ENCODE measurements at places on chromosomes 5 and 9.

- peak; percentile 29 for DNase-seq
Measured at GRCh38 chr9:120742951-120743416, 28.7 kb upstream of the MEGF9 start.

DNA sequence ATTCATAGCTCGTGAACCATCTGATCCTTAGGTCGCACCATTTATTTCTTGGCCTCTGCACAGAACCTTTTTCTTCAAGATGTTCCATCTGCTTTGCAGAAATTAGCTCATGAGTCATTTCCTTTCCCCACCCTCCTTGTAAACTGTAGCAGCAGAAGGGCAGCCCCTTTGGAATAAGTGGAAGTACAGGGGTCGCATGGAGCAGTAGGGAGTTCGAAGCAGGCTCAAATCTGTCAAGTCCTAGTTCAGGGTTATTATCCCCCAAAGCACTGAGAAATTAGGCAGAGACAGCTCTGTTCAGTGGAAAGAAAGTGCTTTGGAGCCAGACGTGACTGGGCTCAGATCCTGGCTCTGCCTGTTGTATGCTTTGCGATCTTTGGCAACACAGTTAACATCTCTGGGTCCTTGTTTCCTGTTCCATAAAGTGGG, 84.2 kb downstream of the SGCD start:
- DNase-seq = no peak

- DNase-seq = no peak
Measured at GRCh38 chr5:2758632-2759031, 7.2 kb upstream of the IRX2 start.

- no peak for DNase-seq
Measured at GRCh38 chr5:133995341-133995740, 9.4 kb downstream of the VDAC1 start.

GRCh38 chr5:102902647-102903046, 147.5 kb downstream of the PAM start:
- DNase-seq = no peak

DNA sequence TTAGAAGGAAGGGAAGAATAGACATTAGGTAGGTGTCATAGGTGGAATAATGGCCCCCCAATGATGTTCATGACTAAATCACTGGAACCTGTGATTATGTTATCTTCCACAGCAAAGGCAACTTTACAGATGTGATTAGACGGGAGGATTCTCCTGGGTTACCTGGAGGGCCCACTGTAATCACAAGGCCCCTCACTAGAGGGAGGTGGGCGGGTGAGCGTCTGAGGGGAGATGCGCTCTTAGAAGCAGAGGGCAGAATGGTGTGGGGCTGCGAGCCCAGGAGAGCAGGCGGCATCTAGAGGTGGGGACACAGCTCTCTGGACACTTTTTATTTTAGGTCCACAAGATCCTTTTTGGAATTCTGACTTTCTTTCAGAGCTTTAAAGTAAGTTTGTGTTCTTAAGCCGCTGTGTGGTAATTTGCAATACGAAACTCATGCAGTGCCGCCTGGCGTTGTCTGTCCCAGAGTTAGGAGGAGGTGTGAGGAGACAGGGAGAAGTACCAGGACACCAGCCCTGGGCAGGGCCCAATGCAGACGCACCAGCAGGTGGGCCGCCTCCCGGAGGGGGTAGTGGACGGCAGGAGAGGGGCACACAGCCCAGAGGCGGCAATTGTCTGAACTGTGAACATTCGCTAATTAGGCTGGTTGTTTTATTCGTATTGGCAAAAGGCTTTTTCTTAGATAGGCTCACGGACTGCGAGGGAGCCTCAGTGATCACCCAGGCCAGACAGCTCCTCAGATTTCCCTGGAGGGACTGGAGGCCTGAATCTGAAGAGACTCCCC, 51.1 kb upstream of the FANCC start:
- DNase-seq = no peak

DNA sequence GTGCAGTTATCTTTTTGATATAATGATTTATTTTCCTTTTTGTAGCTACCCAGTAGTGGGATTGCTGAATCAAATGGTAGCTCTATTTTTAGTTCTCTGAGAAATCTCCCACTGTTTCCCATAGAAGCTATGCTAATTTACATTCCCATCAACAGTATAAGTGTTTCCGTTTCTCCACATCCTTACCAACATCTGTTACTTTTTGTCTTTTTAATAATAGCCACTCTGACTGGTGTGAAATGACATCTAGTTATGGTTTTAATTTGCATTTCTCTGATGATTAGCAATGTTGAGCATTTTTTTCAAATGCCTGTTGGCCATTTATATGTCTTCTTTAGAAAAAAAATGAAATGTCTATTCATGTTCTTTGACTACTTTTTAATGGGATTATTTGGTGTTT, 94.7 kb downstream of the SERINC5 start:
- DNase-seq = no peak

DNA sequence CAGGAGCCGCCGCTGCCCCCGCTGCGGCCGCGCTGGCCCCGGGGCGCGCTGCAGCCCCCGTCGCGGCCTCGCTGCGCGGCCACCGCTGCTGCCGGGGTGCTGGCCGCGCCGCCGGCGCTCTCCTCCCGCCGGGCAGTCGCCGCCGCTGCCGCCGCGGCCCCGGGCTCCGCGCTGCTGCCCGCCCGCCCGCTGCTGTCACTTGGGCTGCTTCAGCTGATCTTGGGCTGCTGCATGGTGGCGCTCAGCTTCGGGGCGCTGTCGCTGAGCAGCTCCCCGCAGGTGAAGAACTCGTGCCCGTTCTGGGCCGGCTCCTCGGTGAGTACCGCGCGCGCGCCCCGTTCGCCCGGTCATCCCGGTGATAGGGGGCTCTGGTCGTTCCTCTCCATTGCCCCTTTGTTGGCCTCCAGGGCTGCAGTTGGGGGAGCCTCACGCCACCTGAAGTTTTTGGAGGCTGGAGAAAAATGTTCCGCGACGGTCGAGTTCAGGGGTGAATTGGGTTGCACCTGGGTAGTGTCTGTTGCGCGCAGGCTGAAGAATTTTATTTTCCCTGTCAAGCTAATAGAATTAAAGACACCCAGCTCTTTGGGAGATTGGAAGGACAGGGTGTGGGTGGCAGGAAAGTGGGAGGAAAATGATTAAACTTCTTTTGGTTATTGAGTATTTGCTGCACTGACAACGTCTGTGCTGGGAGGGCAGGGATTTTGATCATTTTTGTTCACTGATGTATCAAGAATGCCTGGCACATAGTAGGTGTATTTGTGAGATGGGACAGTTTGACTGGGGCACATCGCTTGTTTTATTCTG, 596 bp downstream of the ENTREP1 start:
- DNase-seq = no peak

GRCh38 chr5:25713259-25713658, 1068.5 kb upstream of the CDH10 start:
- no peak for DNase-seq

DNA sequence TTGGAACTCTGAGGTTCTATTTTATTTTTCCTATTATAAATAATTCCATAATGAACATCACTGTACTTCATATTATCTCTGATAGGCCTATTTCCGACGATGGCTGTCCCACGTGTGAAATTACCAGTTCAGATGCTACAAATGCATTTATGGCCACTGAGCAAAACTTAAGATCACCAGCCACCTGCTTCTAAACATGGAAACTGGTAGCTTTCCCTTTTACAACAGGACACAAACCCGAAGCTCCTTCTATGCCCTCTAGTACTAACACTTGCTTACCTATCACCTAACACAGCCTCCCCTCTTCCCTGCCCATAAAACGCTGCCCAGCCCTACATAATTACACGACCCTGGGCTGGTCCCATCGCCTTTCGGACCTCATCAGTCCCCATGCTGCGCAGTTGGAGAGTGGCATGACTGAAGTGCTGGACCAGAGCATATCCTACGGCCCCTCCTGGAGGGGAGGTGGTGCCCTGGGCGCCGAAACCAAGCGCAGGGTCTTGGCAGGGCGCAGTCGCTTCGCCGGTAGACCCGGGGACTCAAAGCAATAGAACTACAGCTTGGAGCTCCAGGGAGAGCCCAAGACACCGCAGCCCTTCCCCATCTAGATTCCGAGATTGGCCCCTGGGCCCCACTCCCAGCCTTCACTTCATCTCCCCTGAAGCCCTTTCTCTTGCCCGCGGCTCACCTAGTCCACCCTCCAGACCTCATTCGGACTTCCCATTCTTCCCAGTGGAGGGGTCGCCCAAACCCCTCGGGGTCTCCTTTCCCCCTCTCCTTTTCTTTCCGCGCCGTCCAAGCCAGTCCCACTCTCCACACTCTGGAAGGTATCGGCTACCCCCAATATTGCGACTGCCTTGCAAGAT, 1.0 kb upstream of the SAP30L start:
- no peak for DNase-seq

- peak; percentile 79 for DNase-seq
Measured at GRCh38 chr9:82882748-82883147, 180.2 kb downstream of the RASEF start.

GRCh38 chr9:126335837-126336735, 9.5 kb downstream of the MVB12B start:
- DNase-seq = no peak

GRCh38 chr5:68292316-68292715, 76.8 kb downstream of the PIK3R1 start:
- no peak for DNase-seq

DNA sequence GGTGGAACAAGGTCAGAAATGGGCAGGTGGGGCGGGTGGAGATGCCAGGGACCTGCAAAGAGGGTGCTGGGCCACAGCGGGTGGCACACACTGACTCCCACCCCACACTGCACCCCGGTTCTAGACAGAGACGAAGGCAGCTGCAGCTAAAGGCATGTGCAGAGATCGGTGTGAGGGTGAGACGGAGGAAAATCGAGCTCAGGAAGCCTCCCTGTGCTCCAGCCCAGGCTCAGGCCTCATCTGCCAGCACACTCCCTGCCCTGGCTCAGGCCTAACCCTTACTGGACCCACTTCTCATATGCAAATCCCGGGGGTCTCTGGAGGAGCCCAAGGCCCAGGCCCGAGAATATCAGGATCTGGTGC, 130.8 kb upstream of the PPP1R26 start:
- no peak for DNase-seq

- no peak for DNase-seq
Measured at GRCh38 chr5:17928581-17928981, 294.3 kb downstream of the TAF11L14 start.

DNA sequence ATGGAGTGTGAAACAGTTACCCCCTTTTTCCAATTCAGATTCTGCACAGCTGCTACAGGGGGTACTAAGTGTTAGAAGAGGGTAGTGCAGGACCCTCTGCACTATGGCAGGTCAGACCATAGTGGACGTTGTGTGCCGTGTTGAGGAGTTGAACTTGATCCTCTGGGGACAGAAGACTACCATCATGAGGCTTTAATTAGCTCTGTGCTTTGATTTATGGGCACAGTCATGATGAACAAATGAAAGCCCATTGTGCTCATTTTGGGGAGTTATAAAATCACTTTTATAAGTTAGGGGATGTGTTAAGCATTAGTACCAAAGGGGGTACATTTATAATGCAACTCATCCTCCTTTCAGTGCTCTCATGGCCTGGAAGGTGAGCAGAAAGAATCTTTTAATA, 62.7 kb downstream of the ZSWIM6 start:
- DNase-seq = no peak

- no peak for DNase-seq
Measured at GRCh38 chr9:97704851-97705250, 7.7 kb upstream of the XPA start.

GRCh38 chr9:98191671-98192502, 550 bp downstream of the CORO2A start:
- no peak for DNase-seq

DNA sequence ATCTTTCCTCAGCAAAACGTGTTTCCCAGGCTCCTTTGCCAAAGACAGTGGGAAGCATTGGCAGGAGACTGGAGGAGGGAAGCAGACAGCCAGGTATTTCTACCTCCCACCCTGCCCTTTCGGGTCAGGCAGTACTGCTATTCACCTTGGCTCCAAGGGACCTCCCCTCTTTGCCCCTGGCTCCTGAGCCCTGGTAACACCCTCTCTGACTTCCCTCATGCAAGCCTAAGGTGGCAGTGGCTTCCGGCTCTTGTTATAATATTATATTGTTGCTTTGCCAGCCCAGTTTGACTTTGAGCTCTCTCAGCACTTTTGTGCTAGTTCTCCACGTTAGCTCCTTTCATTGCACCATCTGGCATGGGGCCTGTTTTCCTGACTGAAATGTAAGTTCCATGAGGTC, 81.6 kb upstream of the IFNK start:
- DNase-seq = no peak

DNA sequence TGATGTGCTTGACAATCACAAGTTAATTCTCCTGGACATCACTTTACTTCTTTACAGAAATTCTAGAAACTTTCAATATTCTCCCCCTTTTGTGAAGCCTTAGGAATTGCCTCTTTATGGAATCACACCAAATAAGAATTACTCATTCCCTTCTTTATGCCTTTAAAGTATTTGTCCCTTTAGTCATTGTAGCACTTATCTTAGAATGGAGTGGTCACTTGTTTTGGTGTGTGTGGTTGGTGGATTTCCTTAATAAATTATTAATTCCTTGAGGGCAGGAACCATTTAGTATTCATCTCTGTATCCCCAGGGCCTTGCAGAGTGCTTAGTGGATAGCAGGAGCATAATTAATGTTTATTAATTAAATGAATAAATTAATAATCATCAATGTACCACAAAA, 307.0 kb downstream of the ARRDC3 start:
- no peak for DNase-seq

GRCh38 chr5:56506211-56506965, 273.3 kb upstream of the ANKRD55 start:
- DNase-seq = no peak

DNA sequence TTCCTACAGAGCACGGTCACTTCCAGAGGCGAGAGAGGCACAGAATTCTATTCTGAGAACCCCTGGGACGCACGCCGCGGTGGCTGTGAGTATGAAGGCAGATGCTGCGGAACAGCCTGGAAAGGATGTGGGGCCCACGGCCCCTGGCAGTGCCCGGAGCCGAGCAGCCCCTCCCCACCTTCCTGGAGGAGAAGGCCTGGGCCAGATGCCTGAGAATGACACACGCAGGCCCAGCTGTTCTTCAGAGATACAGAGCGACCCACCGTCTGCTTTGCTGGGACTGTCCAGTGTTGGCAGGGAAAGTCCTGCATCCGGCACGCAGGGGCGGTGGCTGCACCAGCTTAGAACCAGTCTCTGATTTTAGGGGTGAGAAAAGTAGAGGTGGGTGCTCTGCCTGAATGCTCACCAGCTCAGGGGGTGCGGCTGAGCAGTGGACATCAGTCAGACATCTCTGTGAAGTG, 116.7 kb upstream of the LPCAT1 start:
- no peak for DNase-seq

- peak; percentile 85 for DNase-seq
Measured at GRCh38 chr5:117411701-117412100, 837.1 kb upstream of the SEMA6A start.

Measured in kidney capillary endothelial cell (primary cell).